ENCODE measurements at places on chromosomes 5 and 9. TPM values are rescaled to one million over a fixed set of nuclear protein-coding genes. Genes with fewer than 3 reads are reported as not detected.
A peak's percentile ranks its signal among the peaks of the same experiment; 100 is the strongest.

- no peak for DNase-seq
These were observed 247.9 kb downstream of the DMRT2 start for GRCh38 chr9:1298046-1298445.

- no peak for DNase-seq
These were observed 117.3 kb upstream of the PLPPR1 start for GRCh38 chr9:100911273-100911672.

- DNase-seq = no peak
These were observed 448.4 kb downstream of the MTRR start for GRCh38 chr5:8317335-8317734.

DNA sequence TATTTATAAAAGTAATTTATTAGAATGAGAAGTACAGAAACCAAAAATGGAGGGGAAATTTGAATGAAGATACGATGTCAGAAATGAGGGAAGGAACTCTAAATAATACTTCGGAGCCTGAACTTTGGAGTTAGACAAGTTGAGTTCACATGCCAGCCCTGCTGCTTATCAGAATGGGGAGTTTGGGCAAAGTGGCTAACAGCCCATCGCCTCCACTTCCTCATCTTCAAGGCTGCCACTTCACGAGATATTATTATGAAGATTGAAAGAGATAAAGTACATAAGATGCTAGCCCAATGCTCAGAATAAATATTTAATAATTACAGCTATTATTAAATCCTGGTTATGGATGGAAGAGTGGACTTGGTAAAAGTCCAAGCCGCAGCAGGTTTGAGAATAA is 56.2 kb upstream of the ABCA1 start:
- DNase-seq = no peak

GRCh38 chr5:1549475-1550030 is 25.8 kb upstream of the LPCAT1 start:
- peak; percentile 69 for DNase-seq

DNA sequence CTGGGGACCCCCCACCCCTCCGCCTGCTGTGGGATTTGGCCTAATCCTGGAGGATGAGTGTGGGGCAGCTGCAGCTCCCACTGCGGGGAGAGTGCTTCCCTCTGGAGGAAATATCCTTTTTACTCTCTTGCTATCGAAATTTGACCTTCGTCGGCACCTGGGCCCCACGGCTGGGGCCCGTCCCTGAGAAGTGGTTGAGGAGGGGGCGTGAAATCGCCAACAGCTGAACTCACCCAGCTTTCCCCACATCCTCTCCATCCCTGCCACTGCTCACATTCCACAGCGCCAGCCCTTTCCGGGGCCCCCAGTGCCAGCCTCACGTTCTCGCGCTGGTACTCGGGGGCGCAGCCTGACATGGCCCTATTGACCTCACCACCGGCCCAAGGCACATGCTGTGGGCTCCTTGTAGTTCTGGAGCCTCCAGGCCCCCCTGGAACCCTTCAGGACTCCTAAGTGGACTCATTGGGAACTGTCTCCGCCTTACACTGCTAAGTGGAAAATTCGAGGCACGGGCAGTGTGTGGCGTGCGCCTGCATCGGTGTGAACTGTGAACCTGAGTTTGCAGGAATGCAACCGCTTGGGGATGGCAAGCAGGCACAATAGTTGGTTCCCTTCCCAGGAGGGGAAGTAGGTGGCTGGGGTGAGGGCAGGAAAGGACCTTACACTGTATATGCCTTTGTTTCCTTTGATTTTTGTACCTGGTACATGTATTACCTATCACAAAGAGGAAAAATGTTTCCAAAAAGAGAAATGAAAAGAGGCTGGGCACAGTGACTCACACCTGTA is 19.2 kb downstream of the FGFR4 start:
- no peak for DNase-seq

Gene TNFSF8
- total RNA-seq = 4.6 TPM

Gene SPATA31D4
- not detected for total RNA-seq

Gene SLC36A2
- not detected for total RNA-seq

Gene CYFIP2
- 7.3 TPM for total RNA-seq

Gene RASGRF2
- 30.7 TPM for total RNA-seq

Gene FCN2
- 1.2 TPM for total RNA-seq
